Umbilical cord (tissue), 2 donors: ENCODE measurements at places on chromosomes 12 and 14.

DNA sequence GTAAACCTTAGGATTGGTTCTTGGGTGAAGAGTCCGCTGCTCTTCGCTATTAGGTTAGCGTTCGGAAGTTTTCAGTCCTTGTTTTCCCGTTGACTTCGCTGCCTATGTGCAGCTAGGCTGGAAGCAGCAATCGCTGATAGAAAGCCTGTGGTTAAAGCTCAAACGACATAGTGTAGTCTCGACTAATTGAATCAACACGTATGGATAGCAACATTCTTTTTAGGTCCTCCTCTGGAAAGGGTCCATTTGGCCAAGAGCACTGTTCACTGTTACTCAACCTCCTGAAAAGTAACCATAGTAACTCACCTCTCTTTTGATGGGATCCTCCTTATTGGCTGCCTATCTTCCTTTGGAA is 355.5 kb downstream of the SNAPC1 start:
- DNase-seq, result no peak

- DNase-seq, result no peak
Observed at GRCh38 chr14:104256025-104256424, 117.6 kb downstream of the KIF26A start.

DNA sequence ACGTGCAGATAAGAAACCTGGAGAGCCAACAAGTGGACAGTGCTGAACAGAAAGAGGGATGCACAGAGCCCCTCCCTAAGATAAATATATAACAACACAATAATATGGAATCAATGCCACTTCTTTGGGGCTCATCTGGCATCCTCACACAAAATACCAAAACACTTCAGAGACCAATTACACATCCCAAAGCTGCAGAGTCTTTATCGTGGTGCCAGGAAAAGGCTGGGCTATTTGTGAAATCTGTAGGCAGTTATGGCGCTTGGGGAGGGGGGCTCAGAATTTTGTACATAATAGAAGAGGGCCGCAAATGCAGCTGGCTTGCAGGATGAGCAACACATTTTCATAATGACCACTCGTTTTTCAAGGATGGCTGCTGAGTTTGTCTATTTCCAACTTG is 160.4 kb upstream of the NOS1 start:
- no peak for DNase-seq

DNA sequence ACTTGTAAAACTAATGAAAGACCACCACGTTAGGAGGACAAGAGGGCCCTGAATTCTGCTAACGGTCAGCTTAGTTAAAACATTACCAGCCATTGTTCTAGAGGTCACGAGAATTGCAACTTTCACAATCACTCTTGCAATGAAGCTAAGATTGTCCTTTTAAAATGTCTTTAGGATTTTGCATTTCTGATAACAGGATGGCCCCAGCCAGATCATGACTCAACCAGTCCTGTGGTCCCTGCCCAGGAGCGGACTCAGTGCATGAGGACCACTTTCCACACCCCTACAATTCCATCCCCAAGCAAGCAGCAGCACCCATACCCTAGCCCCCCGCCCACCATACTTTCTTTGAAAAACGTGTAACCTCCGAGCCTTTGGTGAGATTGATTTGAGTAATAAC is 28.7 kb downstream of the HSP90AA1 start:
- DNase-seq, result no peak

- no peak for DNase-seq
Observed at GRCh38 chr12:15372352-15372751, 50.0 kb downstream of the PTPRO start.

DNA sequence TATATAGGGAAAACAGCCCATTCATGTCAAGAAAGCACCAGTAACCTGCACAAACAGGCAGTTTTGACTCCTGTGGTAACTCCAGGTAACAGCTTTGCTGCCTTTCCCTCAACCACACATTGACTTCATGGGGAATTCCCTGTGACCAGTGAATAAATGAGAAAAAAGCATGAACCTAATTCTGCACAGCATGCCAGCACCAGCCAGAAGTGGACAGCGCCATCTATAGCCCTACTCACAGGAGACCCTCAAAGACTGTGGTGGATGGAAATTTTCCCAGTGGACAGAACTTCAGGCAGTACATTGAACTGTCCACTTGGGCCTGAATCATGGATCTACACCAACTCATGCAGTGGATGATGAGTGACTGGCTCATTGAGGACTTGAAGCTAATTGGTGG is 152.1 kb downstream of the SLC8A3 start:
- no peak for DNase-seq

DNA sequence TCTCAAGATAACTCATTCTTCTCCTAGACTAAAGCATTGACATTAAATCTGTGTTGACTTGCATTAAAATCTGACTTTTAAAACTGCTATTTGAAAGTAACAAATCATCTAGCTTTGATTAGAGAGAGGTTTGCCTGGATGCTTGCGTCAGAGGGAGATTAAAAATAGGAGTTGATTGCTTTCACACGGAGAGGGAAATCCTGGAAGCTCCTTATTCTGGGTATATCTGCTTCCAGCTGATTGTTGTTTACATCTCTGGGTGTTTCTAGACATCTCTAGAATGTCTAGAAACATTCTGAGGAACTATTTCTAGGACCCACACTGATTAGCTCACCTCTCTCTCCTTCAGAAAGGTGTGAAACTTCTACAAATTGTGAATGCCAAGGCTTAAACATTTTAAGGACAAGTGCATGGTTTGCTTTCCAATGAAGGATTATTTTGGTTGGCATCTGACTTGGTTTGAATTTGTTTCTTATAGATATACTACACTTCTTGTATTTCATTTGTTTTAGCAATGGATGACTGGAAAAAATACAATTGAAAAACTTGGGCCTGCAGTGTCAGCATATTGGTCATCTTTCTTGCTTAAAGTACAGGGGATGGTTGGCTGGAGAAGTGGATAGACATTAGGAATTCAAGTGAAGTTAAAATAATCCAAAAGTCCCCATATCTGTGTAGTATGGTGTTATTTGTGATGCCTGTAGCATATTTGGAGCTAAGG is 2.1 kb downstream of the DIP2B start:
- no peak for DNase-seq

DNA sequence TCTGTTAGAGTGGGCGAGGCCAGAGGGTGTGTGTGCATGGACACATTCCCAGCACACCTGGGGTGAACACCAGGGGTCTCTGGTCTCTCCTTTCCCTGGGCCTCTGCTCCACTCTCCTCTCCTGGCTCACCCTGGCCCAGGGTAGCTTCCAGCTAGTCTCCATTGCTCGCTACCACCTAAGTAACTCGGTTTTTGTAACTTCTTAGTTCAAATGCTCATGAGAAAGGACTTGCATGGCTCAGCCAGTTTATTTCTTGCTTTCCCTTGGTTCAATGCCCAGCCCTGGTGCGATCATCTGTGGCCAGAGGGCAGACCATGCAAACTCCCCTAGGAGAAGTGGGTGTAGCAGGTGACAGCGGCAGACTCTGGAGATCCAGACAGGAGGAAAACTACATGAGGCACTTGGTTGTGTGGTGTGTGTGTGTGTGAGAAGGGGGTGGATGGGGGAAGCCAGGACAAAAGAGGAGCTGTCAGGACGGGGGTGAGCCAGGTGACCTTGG is 8.9 kb upstream of the ACVR1B start:
- no peak for DNase-seq

DNA sequence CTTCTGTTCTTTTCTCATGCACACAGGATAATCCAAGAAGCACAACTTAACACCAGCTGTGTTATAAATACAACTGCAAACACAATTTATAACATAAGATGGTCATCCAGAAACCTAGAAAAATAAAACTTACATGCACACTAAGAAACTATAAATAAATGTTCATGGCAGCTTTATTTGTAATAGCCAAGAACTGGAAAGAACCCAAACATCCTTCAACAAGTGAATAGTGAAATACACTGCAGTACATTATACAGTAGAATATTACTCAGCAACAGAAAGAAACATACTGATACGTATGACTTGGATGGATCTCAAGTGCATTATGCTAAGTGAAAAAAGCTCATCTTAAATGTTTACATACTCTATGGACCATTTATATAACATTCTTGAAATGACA is 132.7 kb downstream of the SPTSSA start:
- DNase-seq, result no peak

DNA sequence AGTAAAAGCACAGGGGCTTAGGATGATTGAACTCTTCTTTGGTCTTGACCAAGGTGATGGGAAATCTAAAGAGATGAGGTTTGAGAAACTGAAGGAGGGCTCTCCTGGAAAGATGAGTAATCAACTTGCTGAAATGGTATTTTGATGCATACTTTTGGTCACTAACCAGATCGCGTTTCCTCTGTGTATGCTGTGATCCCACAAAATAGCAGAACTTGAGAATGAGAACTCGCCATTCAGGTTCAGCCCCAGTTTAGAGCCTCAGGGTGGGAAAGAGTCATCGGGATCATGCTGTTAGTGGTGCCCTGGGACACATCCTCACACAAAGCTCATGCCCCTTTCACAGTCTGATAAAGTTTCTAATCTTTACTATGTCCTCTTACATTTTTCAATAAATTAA is 488.8 kb downstream of the ETNK1 start:
- peak; percentile 8 for DNase-seq

GRCh38 chr12:115354007-115354890 is 670.3 kb upstream of the TBX3 start:
- DNase-seq, result peak; percentile 97

DNA sequence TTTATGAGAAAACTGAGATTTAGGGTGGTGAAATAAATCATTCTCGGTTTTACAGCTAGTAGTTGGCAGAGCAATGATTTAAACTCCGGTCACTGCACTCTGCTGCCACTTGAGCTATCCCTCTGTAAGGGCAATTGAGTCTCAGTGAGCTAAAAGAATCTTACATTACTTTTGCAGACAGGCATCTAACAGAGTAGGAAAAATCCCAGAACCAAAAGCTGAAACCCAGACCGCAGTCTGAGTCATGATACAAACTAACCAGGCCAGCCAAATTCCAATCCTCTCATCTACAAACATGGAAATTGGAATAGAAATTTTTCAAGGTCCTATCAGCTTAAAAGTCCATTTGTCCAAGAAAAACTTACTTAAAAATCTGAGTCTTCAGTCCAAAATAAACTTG is 73.7 kb downstream of the ANKS1B start:
- peak; percentile 95 for DNase-seq

- DNase-seq, result peak; percentile 34
Observed at GRCh38 chr14:88045705-88046104, 40.8 kb downstream of the GPR65 start.

GRCh38 chr12:101738920-101739665 is at the start of gene SYCP3:
Gene SYCP3 (minus strand): TSS chr12:101739462. CDS start chr12:101737935, 1,527 bp downstream.
- DNase-seq, result no peak

DNA sequence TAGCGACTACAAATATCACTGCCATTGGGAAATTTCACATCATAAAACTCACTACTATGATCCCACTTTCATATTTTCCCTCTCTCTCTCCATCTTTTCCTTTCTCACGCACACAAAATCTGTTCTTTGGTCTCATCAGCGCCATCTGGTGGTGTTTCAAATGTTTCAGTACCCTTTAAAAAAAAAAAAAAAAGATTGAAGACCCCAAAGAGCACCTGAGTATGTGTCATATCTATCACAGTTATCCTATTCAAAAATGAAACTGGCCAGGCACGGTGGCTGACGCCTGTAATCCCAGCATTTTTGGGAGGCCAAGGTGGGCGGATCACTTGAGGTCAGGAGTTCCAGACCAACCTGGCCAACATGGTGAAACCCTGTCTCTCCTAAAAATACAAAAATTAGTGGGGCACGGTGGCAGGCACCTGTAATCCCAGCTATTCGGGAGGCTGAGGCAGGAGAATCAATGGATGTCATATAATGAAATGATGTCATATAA is 72.4 kb downstream of the TTC9 start:
- peak; percentile 66 for DNase-seq

DNA sequence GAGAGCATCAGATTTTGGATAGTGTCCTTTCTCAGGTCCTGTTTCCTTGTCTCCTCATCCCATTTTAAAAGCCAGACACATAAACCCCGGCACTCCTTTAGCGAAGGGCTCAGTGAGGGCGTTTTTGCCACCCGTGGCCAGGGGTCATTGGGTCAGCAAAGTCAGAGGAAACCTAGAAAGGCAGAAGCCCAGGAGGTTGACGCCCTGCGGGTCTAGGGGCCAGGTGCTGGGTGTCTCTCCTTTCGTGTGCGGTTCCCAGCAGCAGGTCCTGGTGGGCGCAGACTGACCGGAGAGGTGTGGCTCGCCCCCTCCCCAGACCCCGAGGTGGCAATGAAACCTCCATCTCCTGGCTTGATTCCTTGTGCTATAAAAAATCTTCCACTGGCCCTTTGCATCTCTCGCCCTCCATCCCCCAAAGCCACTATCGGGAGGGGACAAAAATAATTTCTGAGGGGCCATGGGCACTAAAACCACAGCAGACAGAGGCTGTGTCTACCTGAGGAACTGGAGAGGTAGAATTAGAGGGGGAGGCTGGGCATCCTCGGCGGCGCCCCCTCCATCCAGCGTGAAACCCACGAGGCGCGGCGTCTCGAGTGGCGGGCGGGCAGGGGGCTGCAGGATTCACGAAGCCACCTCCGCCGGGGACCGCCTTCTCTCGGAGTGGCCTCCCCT is 858 bp upstream of the FRMD6 start:
- no peak for DNase-seq

GRCh38 chr14:56299306-56299984 is 181.2 kb downstream of the PELI2 start:
- DNase-seq, result no peak

DNA sequence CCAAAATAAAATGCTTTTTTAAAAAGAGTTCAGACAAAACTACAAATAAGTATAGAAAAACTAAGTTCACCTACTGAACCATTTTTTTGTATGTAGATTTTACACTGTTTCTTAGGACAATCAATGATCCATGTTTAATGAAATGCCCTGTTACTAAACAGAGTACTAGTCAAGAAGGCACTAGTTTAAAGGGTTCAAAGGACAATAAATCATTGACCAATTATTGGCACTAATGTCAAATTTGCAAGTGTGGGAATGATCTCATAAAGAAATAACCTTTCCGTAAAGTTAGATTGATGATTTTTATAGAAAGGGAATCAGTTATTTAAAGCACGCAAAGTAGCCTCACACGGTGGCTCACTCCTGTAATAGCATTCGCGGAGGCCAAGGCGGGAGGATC is 4.2 kb downstream of the DNAI7 start:
- no peak for DNase-seq

DNA sequence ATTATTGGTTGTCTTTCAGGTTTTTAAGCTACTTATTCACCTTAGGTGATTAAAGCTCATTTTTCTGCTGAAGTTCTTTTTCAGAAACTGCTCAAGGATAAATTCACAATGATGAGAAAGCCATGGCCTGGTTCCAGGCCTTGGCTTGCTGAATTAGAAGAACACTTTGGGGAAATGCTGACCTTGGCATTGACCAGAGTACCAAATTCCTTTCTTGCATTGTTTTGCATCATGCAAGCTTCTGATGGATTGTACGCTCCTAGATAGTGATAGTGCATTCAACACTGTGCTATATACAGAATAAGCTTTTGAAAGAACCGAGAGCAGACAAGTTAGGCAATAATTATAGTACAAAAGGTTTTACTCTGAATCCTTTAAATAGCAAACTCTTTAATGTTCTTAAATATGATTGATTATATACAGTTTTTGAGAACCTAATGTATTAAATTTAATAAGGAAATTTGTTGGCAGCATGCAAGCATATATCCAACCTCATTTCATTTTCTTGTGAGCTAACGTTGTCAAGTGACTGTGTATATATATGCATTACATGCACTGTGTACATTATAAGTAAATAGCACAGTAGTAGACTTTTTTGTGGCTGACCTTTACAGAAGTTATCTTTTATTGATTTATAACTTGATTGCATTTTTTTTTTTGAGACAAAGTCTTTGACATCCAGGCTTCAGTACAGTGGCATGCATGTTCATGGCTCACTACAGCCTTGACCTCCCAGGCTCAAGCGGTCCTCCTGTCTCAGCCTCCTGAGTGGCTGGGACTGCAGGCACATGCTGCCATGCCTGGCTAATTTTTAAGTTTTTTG is 99.2 kb downstream of the DIP2B start:
- DNase-seq, result no peak
